Stimulated activated CD8-positive, alpha-beta memory T cell treated with anti-CD3 and anti-CD28 coated beads, Interleukin-7, amount 100 ng/mL, for 1 hour (primary cell): ENCODE measurements at places on chromosomes 7 and 10.

- no peak for DNase-seq
Measured at GRCh38 chr7:98300595-98301372, 19.3 kb downstream of the BRI3 start.

GRCh38 chr7:79245623-79246249 is 207.7 kb downstream of the MAGI2 start:
- no peak for DNase-seq

DNA sequence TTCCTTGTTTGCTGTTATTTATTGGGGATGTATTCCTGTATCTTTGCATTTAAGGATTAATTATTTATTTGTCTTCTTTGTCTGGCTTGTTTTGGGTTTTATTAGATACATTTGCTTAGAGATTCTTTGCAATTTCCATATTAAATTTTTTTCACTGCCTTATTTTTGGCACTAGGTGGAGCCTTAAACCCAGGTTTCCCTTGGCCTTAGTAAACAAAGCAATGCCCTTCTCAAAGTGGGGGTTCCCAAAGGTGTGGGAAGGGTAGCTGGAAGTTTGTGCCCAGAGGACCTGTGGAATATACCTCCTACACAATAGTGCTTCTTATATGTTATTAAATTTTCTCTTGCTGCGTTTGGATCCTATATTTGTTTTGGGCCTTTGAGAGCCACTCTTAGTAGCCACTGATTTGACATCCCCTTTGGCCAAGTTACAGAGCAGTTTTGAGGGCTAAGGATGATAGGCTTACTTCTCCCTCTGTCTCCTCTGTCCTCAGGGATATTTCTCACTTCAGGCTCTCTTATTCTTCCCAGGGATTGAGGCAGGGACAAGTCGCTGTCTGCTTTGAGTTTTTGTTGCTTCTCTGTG is 162.3 kb downstream of the ITGB1 start:
- no peak for DNase-seq

DNA sequence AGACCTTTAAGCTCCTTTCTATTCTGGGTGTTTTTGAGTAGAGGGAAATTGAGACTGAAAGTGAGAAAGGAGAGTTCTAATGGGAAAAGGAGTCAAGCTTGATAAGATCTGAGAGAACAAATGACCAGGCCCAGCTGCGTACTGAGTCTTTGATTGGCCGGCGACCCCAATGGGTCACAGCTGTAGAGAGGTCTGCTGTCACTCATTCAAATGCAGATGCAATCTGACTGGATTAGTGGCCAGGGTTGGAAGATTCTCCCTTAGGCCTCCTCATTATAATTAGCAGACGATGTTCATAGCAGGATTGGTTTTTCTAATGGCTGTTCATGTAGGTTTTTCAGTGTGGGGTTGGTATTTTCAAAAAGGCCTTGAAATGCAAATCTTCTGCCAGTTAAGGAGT is 127.2 kb upstream of the SLC25A13 start:
- no peak for DNase-seq

DNA sequence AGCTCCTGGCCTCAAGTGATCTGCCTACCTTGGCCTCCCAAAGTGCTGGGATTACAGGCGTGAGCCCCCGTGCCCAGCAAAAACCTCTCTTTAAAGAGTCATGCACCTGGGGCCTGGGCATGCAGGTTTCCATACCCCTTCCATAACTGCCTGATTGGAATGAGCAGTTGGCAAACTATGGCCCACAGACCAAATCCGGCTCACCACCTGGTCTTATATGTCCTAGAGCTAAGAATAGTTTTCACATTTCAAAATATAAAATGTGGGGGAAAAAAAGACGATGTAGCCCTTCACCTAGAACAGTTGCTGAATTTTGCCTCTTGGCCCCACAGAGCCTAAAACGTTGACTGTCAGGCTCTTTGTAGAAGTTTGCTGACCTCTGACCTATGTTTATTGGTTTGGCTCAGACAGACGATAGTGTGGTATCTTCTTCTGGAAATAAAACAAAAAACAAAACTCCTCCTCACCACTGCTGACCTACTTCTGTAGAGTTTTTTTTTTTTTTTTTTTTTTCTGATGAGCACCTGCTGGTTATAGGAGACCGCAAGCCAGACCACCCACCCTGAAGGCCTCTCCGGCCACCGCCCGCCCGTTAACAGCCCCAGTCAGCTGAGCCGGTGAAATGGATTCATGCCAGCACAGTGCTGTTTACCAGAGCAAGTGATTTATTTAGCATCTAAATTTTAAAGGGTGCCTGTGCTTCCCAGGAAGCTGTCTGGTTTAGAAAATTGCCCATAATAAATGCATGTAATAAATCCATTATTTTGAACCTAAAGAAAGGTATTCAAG is 33.5 kb upstream of the SFRP5 start:
- DNase-seq, result no peak

DNA sequence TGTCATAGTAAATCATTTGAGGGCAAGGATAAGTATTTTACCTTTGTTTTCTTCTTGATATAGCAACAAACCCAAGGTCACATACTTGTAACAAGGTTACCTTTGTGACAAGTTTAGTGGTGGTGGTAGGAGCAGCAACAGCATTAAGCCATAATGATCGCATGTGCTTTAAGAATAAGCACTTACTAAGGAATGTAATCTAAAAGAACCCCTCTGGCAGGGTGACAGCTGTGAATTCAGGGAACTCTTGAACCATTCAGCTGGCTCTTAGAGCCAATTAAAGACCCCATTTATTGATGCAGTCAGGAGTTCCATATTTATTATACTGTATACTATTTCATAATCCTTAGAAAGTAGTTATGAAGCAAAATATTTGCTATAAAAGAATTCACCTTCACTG is 370.8 kb downstream of the EXOC4 start:
- no peak for DNase-seq

DNA sequence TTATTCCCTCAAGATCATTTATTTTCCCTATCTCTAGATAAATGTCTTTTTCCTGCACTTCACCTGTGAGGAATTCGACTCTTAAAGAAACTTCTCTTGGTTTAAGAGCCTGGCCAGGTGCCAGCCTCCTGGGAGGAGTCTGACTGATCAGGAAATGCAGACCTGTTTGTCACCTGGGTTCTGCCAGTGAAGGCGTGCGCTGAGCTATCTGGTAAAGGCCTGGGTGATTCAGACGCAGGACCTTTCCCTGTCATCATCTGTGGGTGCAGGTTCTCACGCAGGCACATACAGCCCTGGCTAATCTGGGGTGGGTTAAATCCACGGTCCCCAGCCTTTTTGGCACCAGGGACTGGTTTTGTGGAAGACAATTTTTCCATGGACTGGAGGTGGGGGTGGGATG is 65.3 kb upstream of the AQP1 start:
- no peak for DNase-seq
